T47D (cell line): ENCODE measurements at places on chromosomes 13 and 19.

DNA sequence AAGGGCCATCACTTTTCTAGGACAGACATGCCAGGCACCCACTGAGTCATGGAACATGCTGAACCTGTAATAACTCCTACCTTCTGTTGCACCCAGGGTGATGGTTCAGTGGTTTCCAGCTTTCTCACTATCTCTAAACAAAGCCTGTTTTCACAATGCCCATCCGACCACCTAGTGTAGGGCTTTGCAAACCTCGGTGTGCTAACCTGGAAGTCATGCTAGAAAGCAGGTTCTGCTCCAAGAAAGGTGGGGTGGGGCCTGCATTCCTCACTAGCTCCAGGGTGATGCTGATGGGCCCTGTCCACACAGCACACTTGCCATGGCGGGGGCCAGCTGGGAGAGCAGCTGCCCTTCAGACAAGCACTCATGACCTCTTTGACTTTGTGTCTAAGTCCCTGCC lies 43.4 kb downstream of the COL4A2 start:
- no peak for DNase-seq

DNA sequence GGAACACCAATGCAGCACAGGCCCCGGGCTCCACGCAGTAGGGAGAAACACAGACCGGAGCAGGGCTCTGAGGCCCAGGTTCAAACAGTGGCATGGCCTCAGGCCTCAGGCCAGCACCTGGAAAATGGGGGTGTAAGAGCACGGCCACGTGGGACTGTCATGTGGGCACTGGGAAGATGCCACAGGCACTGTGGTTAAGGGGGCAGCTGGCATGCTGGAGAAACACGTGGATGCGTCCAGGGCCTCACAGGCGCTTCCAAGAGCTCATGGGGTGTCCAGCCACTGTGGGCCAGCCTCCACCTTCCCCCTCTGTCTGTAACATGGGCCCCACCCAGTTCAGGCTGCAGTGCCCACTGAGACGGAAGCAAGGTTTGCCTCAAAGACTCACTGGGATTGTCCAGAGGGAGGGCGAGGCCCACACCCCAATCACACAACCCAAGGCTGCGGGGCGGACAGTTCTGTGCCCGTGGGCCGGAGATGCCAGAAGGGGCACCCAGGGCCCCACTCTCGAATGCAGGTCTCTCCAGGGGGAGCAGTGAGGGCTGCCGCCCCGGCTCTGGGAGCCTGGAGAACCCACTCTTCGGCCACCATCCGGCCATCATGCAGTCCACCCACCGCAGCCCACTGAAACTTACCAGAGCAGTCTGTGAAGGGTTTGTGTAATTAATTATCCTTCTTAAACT lies 6.3 kb upstream of the MBD3 start:
- DNase-seq: no peak

DNA sequence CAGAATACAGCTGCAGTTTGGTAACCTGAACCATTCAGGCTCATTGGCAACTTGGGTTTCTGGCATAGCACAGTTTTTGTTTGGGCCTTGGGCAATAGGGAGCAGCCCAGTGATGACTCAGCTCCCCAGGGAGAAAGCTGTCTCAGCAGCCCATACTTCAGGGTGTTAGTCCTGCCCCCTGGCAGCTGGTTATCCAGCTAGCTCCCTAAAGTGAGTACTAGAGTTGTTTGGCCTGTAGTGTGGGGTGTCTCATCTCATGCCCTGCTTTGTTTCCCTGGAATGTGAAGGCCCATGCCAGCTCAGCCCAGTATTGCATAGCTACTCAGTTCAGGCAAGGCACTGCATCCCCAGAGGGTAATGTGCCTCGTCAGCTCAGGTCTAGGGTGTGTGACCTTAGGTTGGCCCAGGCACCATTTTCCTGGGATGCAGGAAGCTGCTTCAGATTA lies 18.2 kb upstream of the ZNF543 start:
- DNase-seq: no peak

DNA sequence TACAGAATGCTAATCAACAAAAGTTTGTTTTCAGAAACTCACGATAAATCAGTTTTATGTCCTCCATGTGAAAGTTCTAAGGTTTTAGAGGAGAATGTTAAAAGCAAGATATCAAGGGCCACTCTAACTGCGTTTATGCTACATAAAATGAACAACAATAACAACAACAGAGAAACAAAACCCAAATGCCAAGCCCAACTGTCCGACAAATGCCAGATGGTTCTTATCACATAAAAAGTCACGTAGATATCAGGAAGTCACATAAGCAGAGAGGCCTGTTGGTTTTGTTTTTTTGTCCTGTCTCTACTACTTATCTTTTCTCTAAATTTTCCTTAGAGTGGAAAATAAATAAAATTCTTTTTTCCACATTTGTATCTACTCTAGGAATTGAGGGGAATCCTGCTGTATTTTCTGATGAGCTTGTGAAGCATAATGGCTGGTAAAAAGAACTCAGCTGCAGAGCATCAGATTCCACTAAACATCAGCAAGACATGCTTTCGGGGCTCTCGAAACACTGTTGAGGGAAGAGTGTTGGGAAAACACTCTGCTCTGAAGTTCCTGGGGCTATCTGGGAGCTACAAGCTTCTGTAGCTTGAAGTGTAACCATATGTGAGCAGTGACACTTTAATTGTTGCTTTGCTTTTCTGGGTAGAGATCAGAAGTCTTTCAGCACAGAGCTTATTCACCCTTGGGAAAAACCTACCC lies 110.1 kb downstream of the SLAIN1 start:
- no peak for DNase-seq

- no peak for DNase-seq
Observed at GRCh38 chr19:31349160-31349881, at the start of gene TSHZ3. Gene TSHZ3 (minus strand): TSS chr19:31349436. CDS start chr19:31349219, 217 bp downstream.

GRCh38 chr13:36054041-36054440 lies 77.1 kb downstream of the DCLK1 start:
- no peak for DNase-seq

DNA sequence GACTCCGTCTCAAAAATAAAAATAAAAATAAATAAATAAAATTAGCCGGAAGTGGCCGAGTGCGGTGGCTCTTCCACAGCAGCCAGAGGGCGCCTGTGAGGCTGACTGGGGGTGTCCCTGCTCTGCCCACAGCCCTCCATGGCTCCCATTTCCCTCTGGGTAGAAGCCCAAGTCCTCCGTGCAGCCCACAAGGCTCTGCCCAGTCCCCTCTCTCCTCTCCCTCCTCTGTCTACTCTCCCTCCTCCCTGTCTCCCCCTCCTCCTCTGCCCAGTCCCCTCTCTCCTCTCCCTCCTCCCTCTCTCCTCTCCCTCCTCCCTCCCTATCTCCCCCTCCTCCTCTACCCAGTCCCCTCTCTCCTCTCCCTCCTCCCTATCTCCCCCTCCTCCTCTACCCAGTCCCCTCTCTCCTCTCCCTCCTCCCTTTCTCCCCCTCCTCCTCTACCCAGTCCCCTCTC lies 20.4 kb downstream of the MISP start:
- peak; percentile 66 for DNase-seq

DNA sequence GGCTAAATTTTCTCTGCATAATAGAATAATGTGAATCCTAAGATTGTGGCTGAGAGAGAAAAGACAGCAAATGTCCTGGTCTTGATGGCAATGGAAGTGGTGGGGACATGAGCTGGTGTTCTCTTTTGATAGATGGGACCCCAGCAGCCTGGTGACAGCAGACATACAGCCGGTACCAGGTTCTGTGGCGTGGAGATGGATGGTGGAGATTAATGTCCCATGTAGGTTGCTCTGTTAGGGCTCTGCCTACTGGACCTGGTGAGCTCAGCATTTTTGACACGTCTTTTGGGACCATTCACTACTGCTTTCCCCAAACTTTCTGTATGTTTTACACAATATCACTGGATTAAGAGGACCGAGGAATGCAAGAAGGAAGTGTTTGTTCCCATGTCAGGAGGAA lies 8.2 kb upstream of the SIGLEC14 start:
- peak; percentile 36 for DNase-seq

GRCh38 chr13:41117869-41118268 lies 14.7 kb downstream of the KBTBD6 start:
- DNase-seq: no peak
